Kasumi-1 (cell line): ENCODE measurements at places on chromosomes 1 and 21.
A peak's percentile ranks its signal among the peaks of the same experiment; 100 is the strongest.

DNA sequence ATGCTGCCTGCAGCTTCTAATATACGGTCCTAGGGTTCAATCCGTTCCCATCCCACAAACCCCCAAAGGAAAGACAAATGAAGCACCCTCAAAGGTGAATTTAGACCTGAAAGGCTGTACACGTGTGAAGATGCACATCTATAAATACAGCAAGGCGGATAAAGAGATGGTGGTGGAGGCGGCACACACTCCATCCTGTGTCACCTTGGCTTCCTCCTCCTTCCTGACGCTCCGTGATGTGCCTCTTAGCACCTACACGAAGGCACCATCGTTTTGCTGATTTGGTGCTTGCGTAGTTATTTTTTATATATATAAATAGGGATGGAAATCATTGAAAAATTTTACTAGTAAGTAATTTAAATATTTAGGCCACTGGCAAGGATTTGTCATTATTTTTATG, 359.4 kb downstream of the NPHP4 start:
- DNase-seq: no peak

- DNase-seq: no peak
These were observed 18.4 kb downstream of the COL6A2 start for GRCh38 chr21:46116189-46116775.

DNA sequence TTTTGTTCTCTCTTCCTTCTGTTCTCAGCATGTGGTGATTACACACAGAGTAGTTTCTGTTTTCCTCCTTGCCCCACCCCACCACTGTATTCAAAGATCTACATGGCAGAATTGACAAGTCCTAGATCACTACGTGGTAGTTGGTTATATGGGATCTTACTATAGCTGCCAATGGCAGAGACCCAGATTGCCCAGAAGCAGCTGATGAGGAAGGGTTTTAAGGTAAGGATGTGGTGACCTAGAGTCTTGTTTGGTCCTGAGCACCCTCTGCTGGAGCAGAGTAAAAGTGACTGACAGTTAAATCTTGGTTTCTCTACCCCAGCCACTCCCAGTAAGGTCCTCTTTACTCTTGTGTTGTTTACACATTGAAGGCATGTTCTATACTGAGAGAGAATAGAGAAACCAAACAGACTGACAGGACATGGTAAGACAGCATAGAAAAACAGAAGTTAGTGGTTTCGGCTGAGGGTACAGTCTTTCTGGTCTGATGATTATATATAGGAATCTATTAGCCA, 22.8 kb upstream of the STRIP1 start:
- peak; percentile 82 for DNase-seq

DNA sequence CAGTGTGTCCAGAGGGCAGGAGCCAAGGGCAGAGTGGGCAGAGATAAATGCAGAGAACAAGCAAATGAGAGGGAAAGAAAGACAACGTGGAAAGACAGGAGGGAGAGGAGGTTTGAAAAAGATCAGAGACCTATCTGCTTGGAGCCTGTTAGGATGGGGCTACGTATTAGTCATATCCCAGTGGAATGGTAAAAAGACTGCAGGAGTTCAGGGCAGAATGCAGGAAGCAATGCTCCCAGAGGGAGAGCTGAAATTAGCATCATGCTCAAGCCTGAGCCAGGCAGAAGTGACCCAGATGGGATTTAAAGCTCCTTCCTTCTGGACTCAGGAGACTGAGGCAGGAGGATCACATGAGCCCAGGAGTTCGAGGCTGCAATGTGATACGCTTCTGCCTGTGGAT, 261.3 kb upstream of the CHRM3 start:
- no peak for DNase-seq

DNA sequence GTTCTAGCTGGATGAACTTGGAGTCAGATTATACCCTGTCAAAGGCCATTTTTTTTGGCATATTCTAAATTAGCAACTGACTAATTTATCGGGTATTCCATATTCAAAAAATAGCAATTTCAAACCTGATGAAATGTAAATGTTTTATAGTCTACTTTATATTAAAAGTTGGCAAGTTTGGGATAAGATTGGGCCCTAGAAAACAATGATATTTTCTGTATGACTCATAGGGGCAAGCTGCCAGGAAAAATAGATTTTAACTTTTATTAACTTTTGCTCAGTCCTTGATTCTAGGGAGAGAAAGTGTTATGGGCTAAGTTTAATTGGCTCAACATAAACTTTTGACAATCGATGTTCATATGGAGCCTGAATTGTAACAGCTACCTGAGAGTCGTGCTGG, 576.9 kb upstream of the B3GALT2 start:
- no peak for DNase-seq

GRCh38 chr1:118974661-118975060, 13.5 kb downstream of the TBX15 start:
- DNase-seq: no peak

- DNase-seq: no peak
These were observed 165.8 kb downstream of the NFIA start for GRCh38 chr1:61247881-61248752.

DNA sequence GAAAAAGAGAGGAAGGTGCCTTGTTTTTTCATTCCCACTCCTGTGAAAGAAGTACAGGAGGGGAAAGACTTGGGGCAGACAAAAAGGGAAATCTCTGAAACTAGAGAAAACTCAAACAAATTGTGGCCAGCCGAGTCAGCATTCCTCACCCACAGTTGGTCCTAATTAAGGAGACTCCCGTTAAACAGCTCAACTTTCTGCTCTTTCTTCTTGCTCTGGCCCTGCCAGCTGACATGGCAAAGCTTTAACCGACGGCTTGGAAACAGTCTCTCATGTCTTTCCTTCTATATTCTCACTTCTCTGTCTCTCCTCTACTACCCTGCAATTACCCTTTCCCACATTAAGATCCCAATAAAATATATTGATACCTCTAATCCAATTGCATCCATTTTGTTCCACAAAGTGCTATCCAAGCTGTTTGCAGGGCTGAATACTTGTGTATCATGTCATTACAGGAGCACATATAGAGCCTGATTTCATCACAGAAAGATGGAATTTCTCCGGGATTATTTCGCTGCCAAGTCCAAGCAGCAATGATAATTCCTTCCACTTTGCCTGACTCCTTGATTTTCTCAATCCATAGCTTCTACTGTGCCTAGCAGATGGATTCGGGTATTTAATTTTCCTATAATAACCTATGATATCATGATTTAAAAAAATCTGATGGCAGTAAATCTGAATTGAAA, 65.4 kb upstream of the IPO9 start:
- DNase-seq: no peak

DNA sequence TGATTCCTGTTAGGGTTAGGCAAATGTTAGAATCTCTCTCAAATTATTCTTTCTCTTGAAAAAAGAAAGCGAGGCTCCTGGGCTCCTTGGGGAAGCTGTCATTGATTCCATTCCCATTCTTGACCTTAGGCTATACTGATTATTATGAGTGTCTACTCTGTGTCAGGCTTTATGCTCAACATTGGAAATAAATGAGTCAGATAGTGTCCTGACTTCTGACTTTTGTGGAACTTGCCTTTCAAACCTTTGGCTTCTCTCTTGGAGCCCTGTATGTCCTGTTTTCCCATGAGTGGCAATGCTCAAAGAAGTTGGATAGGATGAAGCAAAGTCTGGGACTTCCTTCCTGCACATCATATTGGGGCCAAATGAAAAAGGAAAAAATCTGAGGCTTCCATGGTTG, 11.6 kb downstream of the AGO1 start:
- DNase-seq: no peak

DNA sequence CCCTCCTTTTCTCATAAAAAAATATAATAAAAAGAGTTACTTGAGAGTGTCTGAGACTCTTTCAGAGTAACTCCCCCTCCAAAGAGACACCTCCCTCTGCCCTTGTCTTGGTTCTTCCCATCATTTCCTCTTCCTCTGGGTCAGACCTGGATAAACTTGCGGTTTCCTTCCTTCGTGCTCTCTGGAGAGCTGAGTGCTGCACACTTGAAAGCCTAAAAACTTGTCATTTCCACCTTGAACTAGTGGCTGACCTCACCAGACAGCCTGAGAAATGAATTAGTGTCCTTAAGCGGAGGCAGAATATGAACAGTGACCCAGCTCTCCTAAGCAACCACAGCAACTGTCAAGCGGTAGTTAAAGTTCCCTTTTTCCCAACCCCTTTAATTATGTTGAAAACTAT, 88.4 kb upstream of the PROX1 start:
- DNase-seq: no peak
